Stimulated activated naive CD4-positive, alpha-beta T cell treated with Interleukin-2 at 50 U/mL for 16 hours (primary cell): ENCODE measurements at places on chromosomes 3 and 15.
A peak's percentile ranks its signal among the peaks of the same experiment; 100 is the strongest.

DNA sequence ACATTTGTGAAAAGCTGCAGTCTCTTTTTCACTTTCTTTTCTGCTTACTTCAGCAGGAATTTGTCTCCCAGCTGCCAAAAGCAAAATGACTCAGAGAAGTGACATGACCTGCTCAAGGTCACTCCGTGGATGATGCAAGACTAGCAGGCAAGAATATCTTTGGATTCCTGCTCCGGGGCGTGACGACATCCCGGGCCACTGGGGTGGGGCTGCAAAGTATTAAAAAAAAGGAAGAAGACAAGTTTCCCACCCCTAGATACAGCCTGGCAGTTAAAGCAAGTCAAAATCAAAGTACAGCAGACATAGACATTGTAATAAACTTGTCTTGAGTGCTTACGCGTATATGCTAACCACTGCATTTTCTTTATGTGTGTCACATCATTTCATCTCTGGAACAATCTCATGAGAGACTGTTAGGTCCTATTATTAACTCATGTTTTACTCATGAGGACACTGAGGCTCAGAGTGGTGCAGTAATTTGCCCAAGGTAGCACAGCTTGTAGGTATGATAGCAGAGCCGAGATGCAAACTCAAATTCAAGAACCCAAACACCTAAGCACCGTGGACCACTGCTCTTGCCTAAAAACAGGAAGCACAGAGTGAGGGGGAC lies 485.2 kb upstream of the PROK2 start:
- no peak for DNase-seq

- peak; percentile 83 for DNase-seq
These were observed 3.2 kb upstream of the SIN3A start for GRCh38 chr15:75454471-75455378.

- DNase-seq: no peak
These were observed 14.3 kb upstream of the ZBTB47 start for GRCh38 chr3:42639192-42639591.

DNA sequence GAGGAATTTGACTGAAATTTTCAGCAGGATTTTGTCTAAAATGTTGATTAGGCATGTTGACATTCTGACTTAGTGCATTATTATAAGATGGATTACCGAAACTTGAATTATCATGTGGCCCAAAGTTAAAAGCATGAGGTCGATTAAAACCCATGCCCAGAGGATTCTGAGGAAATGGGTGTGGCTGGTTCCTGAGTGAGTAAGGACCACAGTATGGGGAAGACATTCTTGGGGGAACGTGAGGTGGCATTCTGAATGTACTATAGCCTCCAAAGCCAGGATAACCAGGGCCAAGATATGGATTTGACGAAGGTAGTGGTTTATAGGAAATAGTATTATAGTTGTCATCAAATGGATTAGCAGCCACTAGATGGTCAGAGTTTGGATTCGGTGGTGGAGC lies 38.7 kb upstream of the DNAAF4 start:
- DNase-seq: no peak

DNA sequence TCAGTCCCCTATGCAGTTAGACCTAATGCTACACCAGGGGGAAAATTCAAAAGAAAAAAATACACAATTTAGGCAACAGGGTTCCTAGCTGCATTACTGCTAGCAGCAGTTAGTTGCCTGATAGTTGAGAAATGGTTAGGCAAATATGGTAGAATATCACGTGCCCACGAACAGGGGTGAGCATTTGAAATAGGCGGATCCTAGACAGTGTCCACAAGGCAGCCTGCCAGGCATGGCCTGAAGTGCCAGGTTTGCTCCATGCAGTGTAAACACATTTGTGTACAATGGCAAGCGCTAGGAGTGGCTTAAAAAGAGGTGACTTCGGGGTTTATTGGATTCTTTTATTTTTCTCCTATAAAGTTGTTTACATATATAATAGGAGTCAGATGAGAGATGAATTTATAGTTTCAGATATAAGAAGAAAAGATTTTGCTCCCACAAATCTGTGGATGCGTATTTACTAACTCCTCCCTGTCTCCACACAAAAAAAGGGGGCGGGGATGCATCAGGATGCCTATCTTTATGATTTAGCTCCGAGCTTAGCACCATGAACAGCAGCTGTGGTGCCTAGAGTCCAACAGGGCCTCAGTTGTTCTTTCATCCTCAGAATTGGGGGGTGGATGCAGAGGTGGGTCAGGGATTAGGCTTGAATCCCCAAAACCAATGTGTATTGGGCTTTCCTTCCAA lies 3.9 kb upstream of the TGM4 start:
- no peak for DNase-seq

- no peak for DNase-seq
These were observed 47.4 kb downstream of the MRPL46 start for GRCh38 chr15:88419830-88420229.
